Stimulated activated CD8-positive, alpha-beta memory T cell treated with anti-CD3 and anti-CD28 coated beads, Interleukin-4, amount 100 ng/mL, for 1 hour (primary cell): ENCODE measurements at places on chromosomes 2 and 18.

DNA sequence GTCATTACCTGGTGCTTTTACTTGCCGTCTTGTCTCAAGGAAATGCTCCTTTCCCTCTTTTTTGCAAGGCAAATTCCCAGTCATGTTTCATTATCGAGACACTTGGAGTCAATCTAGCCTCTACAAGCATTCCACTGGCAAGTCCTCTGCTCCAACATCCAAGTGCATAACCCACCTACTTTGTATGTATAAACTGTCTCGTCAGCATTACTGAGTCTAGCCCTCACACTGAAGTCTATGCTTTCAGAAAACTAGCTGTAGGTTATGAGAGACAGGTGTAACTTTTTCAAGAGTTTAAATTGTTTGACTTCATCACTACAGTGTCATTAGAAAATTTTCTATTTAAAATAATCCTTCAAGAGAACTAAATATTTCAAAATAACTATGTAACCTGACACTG, 319.2 kb downstream of the NBAS start:
- DNase-seq = no peak

DNA sequence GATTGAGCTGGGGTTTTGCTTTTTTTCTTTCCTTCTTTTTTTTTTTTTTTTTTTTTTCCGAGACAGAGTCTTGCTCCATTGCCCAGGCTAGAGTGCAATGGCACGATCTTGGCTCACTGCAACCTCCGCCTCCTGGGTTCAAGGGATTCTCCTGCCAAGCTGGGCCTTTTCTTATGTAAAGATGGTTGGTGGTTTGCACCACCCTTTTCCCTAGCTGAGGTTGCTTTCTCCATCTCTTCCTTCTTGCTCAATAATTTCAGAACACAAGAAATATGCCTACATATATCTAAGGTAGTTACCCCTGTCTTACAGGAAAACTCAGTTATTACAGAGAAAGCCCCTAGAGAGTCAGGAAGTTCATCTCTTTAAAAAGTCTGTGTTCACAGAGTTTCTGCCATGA, 7.0 kb downstream of the TTC39C start:
- no peak for DNase-seq

GRCh38 chr2:8203364-8203763, 478.5 kb upstream of the ID2 start:
- DNase-seq = no peak

DNA sequence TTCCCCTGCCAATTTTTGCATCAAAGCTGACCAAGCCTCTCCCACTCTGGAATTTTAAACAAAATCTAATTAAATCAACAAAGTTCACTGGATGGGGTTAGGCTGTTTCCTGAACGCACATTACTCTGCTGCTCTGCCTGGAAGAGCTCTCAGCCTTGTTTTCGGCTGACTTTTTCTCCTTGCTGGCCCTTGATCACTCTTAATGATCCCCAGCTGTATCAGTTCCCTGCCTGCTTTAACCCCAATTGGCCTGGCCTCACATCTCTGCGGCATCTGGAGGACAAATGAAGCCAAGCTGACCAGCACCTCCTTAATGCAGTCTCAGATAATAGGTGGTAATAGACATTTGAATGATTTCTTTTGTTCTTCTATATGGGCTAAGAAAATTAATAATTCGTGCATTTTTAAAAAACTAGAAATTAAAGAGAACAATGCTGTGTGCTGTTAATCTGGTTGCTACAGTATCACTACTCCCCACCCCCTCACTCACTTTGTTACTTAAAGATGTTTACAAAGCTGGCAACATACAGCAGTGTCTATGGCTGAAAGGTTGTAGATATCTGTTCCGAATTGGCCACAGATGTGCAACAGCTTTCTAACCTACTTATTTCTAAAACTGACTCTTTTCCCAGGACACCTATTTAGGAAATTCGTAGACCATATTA, 415.2 kb upstream of the KCNH7 start:
- DNase-seq = no peak

DNA sequence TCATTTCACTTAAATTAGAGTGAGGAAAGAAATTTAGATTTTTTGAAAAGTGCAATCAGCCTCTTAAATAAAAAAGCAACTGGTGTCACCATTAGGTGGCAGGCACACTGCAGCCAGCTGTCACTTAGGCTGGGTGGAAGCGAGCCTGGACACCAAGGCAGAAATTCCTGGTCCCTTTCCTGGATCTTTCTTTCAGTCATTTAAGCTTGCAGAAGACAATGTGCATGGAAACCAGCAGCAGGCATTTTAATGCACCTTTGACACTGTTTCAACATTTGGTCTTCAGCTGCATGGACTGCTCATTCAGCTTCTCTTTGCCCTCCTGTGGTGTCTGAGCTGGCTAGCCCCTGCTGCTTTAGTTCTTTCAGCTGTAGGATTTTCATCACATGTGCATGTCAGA, 61.0 kb downstream of the AQP4 start:
- DNase-seq = no peak

GRCh38 chr18:46070815-46071652, 1.0 kb downstream of the PSTPIP2 start:
- DNase-seq = no peak

DNA sequence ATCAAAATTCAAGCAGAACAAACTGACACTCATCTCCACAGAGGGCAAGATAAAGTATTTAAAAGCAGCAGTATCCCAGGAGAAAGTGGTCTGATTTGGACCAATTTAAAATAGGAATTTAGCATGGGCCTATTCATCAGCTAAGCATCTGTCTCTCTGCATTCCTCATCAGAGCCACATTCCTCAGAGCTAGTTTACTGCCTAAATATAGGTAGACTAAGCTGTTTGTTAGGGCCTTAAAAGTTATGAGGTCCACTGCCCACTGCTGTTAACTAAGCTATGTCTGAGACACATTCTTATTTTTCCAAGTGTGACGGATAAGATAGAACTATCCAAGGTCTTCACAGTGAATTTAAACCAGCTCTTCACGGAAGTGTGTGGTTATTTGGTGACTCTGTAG, 17.6 kb downstream of the NEB start:
- DNase-seq = no peak

DNA sequence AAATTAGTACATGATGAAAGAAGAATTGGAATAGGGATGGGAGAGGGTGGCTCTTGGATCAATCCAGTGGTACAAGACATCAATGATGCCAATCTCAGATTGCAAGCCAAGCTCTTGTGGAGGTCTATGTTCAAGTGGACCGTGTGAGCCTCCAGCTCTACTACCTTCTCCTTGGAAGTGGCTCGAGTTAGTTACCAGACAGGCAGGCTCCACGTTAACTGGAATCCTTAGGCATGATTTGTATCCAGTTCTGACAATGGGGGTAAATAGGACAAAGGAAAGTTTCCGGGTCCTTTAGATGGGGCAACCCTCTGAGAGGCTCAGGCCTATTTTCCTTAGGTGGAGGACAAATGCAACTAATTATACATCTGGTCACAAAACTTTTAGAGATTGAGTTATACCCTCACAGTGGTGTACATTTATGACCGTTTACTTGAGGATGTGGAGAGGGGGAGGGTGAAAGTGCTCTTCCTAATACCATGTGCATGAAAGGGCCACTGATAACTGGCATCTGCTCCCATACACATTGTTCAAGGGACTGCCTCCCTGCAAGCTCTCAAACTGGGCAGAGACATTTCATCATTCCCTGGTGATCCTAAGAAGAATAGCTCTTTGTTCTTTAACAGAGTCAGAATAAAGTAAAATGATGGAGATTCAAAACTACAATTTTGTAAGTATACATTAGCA, 180.2 kb downstream of the SOCS6 start:
- no peak for DNase-seq

DNA sequence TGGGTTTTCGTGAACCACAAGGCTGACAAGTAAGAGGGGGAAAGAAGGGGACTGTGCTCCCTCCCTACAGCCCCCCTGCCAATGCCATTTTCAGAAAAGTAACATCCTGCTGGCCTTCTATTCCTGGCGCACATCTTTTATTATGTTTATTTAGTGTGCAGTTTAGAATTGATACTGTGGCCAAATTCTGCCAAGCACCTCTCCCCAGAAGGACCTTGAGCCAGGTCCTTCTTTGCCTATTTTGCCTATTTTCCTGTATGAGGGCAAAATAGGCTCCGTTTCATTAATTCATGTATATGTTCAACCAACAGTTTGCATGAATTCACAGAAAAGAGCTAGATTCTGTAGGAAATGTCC, 136.0 kb downstream of the MYO3B start:
- no peak for DNase-seq

GRCh38 chr2:208156439-208156838, 7.0 kb downstream of the CRYGA start:
- DNase-seq = no peak

GRCh38 chr2:28390746-28391563, 1.7 kb upstream of the FOSL2 start:
- DNase-seq = no peak

DNA sequence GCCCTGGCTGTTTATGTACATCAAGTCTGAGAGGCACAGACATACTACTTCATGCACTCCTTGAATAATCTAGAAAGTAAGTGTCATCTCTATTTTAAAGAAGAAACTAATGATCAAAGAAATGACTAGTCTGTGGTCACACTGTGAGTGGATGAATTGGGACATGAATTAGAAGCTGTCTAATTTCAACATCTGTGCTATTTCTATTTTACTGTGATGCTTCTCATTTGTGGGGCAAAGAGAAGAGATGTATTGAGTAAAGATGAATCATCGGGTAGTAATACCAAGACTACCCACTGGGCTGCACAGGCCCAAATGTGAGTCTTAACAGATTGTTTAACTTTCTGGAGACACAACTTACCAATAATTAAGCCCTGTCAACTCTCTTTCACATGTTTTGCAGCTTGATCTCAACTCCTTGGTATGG, 42.4 kb upstream of the MTIF2 start:
- DNase-seq = no peak

DNA sequence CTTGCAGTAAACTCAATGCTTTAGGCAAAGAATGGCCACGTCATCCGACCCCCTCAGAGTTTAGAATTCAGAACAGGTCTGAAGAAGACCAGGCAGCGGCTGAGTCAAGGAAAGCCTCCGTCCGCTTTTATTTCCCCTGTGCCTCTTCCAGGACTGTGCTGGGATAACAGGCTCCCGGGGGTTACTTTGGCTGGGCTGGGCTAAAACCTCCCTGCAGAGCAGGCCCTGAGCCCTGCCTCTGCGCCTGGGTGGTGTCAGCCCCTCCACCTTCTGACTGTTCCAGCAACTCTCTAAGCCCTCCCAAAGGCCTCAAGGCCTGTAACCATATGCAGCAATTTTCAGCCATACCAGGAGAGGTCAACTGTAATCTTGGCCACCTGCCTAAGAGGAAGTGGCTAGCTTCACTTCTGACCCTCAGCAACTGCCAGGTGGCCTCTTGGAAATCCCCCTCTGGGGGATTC, 166.5 kb downstream of the RPIA start:
- no peak for DNase-seq

DNA sequence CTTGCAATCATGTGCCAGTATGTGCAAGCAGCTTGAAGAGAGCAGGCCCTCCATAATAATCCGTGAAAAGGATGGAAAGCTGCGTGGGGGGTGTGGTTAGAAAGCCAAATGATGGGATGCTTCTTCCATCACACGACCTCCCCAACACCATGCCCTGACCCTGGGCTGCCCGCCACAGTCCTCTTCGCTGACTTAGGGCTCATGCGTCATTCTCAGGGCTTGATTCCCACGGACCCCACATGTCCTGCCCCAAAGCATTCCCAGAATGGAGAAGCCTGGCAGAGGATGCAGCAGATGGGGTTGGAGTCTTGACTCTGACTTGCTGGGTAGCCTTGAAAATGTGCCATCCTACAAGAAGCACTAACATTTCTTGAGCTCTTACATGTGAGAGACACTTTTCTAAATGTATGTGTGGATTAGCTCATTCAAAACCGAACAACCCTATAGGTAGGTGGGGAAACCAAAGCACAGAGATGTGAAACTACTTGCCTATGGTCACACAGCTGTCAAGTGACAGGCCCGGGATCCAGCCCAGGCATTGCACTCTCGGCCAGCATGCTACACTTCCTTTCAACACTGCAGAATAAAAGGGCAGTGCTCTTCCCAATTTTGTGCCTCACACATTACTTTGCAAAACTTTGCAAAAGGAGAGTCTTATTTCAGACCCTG, 3.7 kb downstream of the TNS1 start:
- no peak for DNase-seq

DNA sequence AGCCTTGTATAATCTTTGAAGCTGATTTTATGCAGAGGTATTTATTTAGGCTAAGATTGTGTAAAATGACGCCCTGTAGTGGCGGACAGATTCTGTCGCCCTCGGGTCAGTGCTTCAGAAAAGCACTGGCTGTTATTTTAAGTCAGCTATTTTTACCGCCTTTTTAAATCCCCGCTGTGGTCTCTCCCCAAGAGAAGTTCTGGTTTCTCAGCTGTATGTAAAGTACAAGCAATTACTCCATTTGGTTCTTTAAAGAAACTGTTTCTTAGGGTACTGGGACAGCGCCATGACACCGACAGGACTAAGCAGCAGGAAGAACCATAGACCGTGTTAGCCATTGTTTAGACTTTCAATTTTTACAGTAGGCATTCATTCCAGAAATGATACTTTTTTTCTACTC, 65.0 kb downstream of the UGGT1 start:
- DNase-seq = no peak

- DNase-seq = no peak
Measured at GRCh38 chr2:238462782-238463396, 36.2 kb downstream of the ASB1 start.

- DNase-seq = no peak
Measured at GRCh38 chr2:47179388-47179787, 24.3 kb upstream of the STPG4 start.

GRCh38 chr2:95383635-95384027, 18.9 kb upstream of the FAHD2A start:
- no peak for DNase-seq

GRCh38 chr18:46051731-46052461, 20.2 kb downstream of the PSTPIP2 start:
- no peak for DNase-seq

DNA sequence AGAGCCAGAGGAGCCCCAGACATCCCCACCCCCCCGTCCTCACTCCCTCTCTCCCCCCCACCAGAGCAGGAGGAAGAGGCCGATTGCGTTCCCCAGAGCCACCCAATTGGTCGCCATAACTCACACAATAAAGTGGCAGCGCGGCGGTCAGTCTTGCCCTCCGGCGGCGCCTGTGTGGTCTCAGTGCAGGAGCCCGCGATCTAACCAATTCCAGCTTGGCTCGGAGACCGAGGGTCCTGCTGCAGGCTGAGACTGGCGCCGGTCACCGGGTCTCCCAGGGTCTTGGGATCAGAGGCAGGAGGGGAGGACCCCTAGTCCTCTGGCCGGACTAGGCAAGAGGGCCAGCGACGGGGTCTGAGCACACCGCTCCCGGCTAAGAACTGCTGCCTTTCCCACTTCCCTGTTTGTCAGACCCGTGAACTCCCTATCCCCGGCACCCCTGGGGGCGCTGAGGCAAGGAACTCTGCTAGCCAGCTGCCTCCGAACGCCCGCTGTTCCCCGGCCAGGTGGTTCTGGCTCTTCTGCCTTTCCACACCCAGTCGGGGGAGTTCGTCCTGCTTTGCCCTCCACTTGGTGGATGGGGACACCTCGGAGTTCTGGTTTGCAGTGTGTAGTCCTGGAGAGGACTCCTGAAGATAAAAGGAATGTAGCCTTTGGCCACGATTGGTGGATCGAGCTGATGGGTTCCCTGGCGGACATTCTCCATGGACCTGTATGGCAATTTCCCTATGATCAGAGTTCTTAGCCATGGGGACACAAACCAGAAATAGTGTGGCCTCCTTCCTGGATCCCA, 1.0 kb upstream of the HOXD12 start:
- no peak for DNase-seq
